ENCODE measurements at places on chromosomes 2 and 18.

DNA sequence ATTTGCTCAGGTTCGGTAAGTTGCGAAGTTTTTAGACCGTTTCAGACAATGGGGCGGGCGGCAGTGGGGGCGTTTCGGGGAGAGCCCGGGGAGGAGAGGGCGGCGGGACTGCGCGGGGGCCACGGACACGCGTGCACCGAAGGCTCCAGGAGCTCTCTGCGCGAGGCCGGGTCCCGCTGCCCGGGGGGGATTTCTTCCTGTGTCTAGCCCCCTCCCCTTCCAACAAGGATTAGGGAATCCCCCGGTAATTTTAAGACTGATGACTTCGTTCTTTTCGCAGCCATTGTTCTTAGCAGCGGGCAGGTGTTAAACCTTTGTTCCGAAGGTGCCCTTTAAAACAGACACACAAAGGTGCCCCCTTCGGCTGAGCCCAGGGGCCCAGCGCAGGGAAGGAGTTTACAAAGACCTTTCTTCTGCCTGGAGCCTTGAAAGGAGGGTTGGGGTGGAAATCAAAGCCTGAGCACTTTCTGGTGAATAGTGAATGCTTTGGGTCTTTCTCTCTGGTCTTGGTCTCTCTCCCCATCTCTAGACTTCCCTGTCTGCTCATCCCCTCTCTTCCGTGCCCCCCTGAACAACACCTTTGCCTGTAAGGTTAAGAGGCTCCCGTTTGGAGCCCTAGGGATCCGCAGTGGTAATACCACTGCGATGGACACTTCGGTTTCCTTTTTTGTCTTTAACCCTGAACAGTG lies 2.1 kb downstream of the TRIB2 start:
- no peak for DNase-seq

DNA sequence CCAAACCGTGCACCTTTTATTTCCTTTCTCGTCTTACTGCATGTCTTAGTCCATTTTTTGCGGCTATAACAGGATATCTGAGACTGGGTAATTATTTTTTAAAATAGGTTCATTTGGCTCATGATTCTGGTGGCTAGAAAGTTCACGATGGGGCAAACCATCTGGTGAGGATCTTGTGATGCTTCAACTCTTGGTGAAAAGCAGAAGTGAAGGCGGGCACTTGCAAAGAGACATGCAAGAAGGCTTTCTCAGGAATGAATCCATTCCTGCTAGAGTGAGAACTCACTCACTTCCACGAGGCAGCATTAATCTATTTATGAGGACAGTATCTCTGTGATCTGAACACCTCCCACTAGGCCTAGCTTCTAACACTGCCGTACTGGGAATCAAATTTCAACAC lies 327.1 kb upstream of the RBMS1 start:
- DNase-seq, result no peak

- no peak for DNase-seq
These were observed 871 bp upstream of the ALS2 start for GRCh38 chr2:201781557-201782051.

DNA sequence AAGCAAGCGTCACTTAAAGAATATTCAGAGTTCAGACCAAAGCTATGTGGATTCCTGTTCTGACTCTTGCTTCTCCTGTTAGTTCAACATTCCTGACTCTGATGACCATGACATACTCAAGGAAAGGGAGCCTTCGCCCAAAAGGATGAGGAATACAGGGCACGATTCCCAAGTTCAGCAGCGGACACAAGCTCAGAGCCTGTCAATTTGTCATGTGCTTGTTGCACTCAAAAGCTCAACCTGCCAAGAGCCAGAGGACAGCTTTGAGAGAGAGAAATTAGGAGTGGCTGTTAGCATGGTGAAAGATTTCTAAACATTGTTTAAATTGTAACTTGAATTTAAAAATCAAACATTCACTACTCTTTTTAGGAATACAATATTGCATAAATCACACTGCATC lies 33.3 kb downstream of the APLF start:
- DNase-seq, result no peak

DNA sequence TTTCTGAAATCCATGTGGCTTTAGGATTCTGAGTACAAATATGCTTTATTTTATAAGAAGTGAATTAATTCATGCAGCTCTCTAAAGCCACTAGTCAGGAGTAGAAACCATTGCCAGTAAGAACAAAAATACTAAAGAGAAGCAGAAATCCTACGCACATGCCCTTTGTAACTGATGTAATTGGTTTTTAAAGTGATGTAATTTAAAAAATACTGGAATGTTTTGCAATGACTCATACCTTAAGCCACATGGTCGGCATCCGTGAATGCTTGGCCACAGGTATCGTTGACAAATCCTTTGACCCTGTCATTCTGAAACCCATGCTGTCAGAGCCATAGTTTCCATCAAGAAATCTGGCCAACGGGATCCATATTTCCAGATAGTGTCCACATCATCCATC lies 213.3 kb downstream of the ACKR3 start:
- no peak for DNase-seq

DNA sequence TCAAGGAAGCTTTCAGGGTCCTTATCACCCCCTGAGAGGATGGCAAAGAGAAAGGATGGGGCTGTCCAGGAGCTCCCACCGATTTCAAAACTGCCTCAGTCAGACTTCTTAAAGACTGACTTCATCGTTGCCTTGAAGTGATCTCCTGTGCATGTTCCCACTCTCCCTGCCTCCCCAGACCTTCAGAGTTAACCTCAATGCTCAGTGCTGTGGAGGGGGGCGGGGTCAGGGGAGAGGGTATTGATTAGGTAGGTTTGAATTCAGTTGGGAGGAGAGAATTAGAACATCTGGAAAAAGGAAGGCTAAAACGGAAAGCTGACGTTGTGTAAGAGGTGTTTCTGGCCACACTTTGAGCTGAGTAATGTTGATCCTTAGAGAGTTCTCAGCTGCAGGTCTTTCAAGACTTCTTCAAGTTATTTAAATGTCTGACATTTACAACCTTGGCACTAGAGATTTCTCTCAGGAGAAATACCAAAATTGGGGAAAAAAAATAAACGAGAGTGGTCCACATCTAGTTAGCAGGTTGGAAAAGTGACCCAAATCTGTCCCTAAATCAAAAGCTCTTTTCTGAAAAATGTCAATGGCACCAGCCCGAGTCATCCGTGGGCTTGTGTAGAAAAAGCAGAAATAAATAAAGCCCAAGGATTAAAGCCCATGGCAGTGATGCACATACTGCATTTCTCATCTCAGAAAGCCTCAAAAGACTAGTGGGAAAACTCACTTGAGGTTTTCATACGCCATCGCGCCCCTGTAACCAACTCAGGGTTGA lies 134.7 kb upstream of the EPAS1 start:
- DNase-seq, result no peak

DNA sequence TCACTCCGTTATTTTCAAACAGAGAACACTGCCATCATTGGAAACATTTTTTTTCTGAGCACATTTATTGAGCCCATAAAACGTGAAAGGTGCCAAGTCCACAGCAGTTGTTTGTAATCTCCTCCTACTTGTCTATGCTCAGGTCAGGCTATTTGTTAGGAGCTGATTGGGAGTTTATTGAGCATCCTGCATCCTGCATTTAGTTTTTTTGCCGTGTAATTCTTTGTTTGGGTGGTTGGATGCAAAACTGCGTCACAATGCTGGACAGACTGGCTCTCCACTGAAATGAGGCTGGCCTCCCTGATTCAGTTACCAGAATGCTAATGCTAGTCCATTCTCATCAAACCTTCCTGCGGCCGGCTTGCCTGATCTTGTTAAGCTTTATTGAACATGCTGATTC lies 71.4 kb downstream of the RAPGEF4 start:
- no peak for DNase-seq

DNA sequence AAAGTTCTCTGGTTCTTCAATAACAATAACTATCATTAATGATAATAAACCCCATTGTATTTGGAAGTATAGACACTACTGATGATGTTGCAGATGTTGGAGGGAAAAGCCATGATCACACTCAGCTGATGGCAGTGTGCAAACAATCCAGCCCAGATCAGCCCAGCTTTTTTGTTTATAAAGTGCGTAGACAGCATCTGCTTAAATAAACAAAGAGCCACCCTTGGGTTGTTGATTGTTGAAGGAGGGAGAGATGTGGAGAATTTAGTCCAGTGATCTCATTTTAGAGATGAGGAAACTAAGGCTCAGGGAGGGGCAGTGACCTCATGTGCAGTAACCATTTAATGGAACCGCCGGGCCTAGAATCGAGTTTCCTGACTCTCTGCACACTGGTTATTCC lies 56.0 kb upstream of the MEX3C start:
- no peak for DNase-seq
